Breast epithelium (tissue), 4 donors: ENCODE measurements at places on chromosomes 16 and 17. TPM values are rescaled to one million over a fixed set of nuclear protein-coding genes. Genes with fewer than 3 reads are reported as not detected.
A peak's percentile ranks its signal among the peaks of the same experiment; 100 is the strongest.

- no peak overlapping the region for H3K27ac ChIP-seq
- H3K4me1 ChIP-seq = no peaks in the 10 kb centered on the region
- no peaks in the 10 kb centered on the region for H3K36me3 ChIP-seq
- H3K4me3 ChIP-seq = no peak overlapping the region
- DNase-seq = no peak
Measured at GRCh38 chr17:73743518-73744201, 99.4 kb upstream of the SDK2 start.

DNA sequence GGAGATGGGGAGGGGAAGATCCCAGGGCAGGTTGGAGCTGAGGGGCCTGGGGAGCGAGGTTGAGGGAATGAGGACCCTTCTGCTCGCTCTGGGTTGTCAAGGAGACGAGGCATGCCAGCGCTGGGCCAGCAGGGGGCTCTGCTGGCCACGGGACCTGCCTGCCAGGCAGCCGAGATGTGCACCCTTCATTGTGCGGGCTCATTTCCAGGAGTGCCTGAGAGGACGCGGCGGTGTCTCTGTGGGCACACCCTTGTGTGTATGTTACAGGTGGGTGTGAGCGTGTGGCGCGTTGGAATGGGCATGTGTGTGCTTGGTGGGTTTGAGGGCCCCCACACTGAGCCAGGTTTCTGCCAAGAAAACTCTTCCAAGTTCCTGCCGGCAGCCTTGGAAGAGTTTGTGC, 15.9 kb downstream of the ARHGAP23 start:
- no peak overlapping the region for H3K4me3 ChIP-seq
- no peaks in the 10 kb centered on the region for H3K4me1 ChIP-seq
- no peaks in the 10 kb centered on the region for H3K36me3 ChIP-seq
- DNase-seq = peak; percentile 58
- no peaks in the 10 kb centered on the region for H3K27me3 ChIP-seq

DNA sequence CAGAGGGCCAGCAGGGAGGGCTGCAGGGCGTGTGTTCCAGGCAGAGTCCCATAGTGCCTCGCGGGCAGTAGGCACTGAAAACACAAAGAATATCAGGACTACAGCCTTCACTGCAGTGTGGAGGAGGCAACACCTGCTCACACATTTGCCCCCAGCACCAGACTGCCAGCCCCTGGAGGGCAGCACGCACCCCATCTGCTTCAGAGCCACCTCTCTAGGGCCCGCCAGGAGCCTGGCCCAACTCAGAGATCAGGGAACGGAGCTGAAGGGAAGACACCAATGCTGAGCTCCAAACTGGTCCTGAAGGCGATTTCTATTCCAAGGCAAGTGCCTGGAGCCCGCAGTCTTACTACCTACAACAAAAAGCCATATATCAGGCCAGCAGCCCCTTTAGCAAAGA, 130.3 kb downstream of the ZNF423 start:
- H3K36me3 ChIP-seq = no peaks in the 10 kb centered on the region
- no peaks in the 10 kb centered on the region for H3K27me3 ChIP-seq
- no peak overlapping the region for H3K4me3 ChIP-seq
- no peak for DNase-seq
- H3K4me1 ChIP-seq = no peaks in the 10 kb centered on the region

- peak overlapping the region; percentile 83 for H3K27ac ChIP-seq
- H3K4me3 ChIP-seq = peak overlapping the region; percentile 38
- H3K27me3 ChIP-seq = no peaks in the 10 kb centered on the region
- DNase-seq = peak; percentile 36
Measured at GRCh38 chr17:332558-333322, 19.9 kb downstream of the RPH3AL start.

- DNase-seq = no peak
- no peaks in the 10 kb centered on the region for H3K27me3 ChIP-seq
- H3K4me3 ChIP-seq = no peak overlapping the region
- no peak overlapping the region for H3K27ac ChIP-seq
- H3K36me3 ChIP-seq = no peaks in the 10 kb centered on the region
Measured at GRCh38 chr17:69150333-69150732, 8.6 kb upstream of the ABCA6 start.

- no peak for DNase-seq
- no peaks in the 10 kb centered on the region for H3K4me1 ChIP-seq
- no peaks in the 10 kb centered on the region for H3K36me3 ChIP-seq
- H3K27me3 ChIP-seq = no peaks in the 10 kb centered on the region
- no peak overlapping the region for H3K27ac ChIP-seq
Measured at GRCh38 chr16:81432937-81433557, 11.6 kb upstream of the CMIP start.

DNA sequence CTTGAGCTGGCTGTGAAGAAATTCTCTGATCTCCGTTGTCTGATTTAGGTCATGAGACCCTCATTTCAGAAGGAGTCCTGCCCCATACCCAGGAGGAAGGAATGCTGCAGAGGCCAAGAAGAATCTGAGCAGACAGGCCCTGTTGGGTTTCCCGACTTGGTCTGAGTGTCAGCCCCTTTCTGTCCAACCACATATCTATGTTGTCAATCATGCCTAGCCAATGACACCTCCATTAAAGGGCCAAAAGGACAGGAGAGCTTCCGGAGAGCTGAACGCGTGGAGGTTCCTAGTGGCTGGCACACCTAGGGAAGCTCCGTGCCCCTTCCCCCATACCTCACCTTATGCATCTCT, 37.8 kb downstream of the PIMREG start:
- no peaks in the 10 kb centered on the region for H3K36me3 ChIP-seq
- H3K27me3 ChIP-seq = no peaks in the 10 kb centered on the region

DNA sequence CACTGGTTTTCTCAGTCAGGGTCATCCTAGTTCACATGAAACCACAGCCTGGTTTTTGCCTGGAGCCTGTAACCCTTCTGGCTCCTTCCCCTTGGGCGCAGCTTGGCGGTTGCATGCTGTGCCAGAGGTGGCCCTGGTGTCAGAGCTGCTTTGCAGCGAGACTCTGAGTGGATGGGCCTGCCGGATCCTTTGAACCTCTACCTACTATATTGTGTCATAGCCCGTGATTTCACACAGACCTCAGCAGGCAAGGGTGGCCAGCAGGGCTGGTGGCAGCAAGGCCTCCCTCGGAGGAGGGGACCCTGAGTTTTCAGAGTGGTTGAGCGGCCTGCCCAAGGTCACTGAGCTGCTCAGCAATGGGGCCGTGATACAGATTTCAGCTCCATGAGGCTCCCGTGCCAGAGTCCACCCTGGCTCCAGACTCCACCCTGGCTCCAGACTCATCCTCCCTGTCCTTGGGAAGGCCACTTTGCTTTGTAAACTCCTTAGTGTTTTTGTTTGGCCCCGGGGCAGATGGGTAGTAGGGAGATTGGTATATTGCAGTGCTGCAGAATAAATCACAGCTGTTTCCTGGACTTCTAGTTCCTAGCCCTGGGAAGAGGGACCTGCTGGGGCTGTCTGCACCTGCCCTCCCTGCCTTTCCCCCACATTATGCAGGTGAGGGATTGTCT, 9.7 kb downstream of the MPRIP start:
- H3K4me1 ChIP-seq = peaks cover 33% of the 10 kb centered on the region
- DNase-seq = peak; percentile 49
- H3K27ac ChIP-seq = peak overlapping the region; percentile 75
- H3K4me3 ChIP-seq = no peak overlapping the region

GRCh38 chr17:48725004-48725287, 2.0 kb downstream of the PRAC2 start:
- peaks cover 100% of the 10 kb centered on the region for H3K27me3 ChIP-seq
- no peaks in the 10 kb centered on the region for H3K4me1 ChIP-seq
- no peaks in the 10 kb centered on the region for H3K36me3 ChIP-seq
- no peak for DNase-seq
- H3K4me3 ChIP-seq = no peak overlapping the region

DNA sequence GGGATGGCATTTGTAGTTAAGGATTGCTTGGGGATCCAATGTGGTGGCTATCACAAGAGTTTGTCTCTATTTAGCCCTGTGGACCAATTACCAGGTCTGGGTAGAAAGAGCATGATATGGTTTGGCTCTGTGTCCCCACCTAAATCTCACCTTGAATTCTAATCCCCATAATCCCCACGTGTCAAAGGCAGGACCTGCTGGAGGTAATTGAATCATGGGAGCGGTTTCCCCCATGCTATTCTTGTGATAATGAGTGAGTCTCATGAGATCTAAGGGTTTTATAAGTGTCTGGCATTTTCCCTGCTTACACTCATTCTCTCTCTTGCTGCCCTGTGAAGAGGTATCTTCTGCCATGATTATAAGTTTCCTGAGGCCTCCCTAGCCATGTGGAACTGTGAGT, 86.4 kb upstream of the HS3ST4 start:
- no peaks in the 10 kb centered on the region for H3K27me3 ChIP-seq
- H3K4me1 ChIP-seq = no peaks in the 10 kb centered on the region
- H3K36me3 ChIP-seq = no peaks in the 10 kb centered on the region
- no peak overlapping the region for H3K27ac ChIP-seq
- no peak for DNase-seq

- no peaks in the 10 kb centered on the region for H3K36me3 ChIP-seq
- DNase-seq = no peak
- H3K4me1 ChIP-seq = peaks cover 17% of the 10 kb centered on the region
- H3K27me3 ChIP-seq = no peaks in the 10 kb centered on the region
- peak overlapping the region; percentile 90 for H3K4me3 ChIP-seq
Measured at GRCh38 chr17:50146230-50146926, 4.1 kb downstream of the PPP1R9B start.

DNA sequence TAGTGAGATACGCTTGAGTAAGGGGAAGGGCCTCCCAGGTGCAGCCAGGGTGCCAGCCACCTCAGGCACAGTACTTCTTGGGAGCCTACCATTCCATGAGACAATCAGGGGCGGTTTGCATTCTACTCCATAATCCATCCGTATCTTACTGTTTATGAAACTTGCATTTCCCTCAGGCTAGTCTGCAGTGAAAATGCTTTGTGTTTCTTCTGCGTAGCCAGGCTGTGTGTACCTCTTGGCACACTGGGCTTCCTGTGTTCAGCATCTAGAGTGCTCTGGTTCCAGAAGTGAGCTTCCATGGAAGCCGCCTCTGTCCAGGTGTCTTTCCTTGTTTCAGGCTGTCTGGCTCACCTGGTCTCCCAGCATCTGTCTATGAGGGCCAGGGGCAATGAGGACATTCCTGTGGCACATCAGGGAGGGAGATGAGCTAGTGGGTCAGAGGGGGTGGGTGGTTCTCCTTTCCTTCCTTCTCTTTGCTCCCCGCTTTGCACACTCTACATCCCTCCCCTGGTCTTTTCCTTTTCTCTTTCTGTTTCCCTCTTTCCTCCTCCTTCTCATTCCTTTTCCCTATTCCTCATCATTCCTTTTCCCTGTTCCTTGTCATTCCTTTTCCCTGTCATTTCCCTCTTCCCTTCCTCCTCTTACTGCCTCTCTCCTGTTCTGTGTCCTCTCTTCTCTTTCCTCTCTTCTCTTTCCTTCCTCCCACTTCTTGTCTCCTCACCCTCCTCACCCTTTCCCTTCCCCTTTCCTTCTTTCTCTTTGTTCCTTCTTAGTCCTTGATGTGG, 386.5 kb downstream of the CPPED1 start:
- H3K4me1 ChIP-seq = no peaks in the 10 kb centered on the region
- DNase-seq = no peak
- H3K4me3 ChIP-seq = no peak overlapping the region
- no peak overlapping the region for H3K27ac ChIP-seq

DNA sequence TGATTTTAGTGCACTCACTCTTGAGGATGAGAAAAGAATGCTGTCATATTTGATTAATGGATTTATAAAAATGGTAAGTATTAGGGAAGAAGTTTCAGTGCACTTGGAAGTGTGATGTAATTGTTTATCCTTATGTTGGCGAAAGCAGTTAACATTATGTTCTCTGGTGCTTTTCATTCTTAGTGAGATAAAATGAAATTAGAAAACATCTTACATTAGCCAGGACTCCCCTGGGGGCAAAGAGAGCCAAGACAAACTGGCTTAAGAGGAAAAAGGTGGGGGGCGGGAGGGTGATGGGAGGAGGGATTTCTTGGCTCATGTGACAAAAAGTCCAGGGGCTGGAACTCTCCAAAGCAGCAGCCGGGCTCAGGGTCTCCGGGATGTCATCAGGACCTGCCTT, 73.2 kb downstream of the KNOP1 start:
- H3K27me3 ChIP-seq = no peaks in the 10 kb centered on the region
- H3K36me3 ChIP-seq = no peaks in the 10 kb centered on the region
- no peaks in the 10 kb centered on the region for H3K4me1 ChIP-seq
- H3K27ac ChIP-seq = no peak overlapping the region

- H3K27ac ChIP-seq = peak overlapping the region; percentile 68
- no peak for DNase-seq
- no peaks in the 10 kb centered on the region for H3K36me3 ChIP-seq
- H3K4me3 ChIP-seq = no peak overlapping the region
- H3K27me3 ChIP-seq = no peaks in the 10 kb centered on the region
Measured at GRCh38 chr16:86722970-86723369, 144.6 kb downstream of the FOXL1 start.

KCTD13 gene
- 14.3 TPM for total RNA-seq

ANKRD40CL gene
- not detected for total RNA-seq

SMYD4 gene
- total RNA-seq = 20.3 TPM

SSTR5 gene
- not detected for total RNA-seq

GSPT1 gene
- 67.6 TPM for total RNA-seq

GPR179 gene
- total RNA-seq = under 0.01 TPM

FBXW10B gene
- 0.48 TPM for total RNA-seq

TOX3 gene
- not detected for total RNA-seq

NHLRC4 gene
- 0.32 TPM for total RNA-seq
